Heart left ventricle (tissue), 16 donors: ENCODE measurements at places on chromosomes 1 and 21. TPM values are rescaled to one million over a fixed set of nuclear protein-coding genes. Genes with fewer than 3 reads are reported as not detected.

DNA sequence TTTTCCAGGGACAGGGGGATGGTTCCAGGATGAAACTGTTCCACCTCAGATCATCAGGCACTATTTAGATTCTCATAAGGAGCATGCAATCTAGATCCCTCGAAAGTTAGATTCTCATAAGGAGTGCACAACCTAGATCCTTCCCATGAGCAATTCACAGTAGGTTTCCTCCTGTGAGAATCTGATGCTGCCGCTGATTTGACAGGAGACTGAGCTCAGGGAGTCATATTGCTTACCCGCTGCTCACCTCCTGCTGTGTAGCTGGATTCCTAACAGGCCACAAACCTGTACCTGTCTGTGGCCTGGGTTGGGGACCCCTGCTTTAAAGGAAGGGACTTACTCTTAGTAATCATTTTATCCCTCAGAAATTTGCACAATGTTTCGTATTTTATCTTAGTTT lies 9.3 kb downstream of the CTH start:
- no peak overlapping the region for H3K4me3 ChIP-seq
- no peaks in the 10 kb centered on the region for H3K27me3 ChIP-seq
- H3K4me1 ChIP-seq: no peaks in the 10 kb centered on the region

- no peak overlapping the region for H3K4me3 ChIP-seq
- H3K4me1 ChIP-seq: no peaks in the 10 kb centered on the region
- DNase-seq: no peak
- H3K36me3 ChIP-seq: no peaks in the 10 kb centered on the region
- H3K27me3 ChIP-seq: no peaks in the 10 kb centered on the region
Observed at GRCh38 chr1:62904856-62905225, 120.9 kb downstream of the ATG4C start.

DNA sequence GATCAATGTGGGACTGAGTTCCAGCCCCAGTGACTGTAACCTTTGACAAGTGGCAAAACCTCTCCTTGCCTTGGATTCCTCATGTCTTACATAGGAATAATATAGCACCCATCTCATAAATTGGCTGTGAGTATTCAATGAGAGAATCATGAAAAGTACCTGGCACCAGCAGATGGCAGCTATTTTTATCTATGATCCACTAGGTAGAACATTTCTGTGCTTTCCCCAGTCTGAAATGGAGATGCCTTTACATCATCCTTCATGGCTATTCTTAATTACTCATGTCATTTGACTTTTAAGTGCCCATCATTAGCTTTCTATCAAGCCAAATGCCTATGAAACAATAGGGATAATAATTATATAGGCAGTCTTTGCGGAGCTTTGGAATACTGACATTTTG lies 130.1 kb downstream of the TGFB2 start:
- peak overlapping the region; percentile 49 for H3K27ac ChIP-seq
- no peak overlapping the region for H3K4me3 ChIP-seq
- no peaks in the 10 kb centered on the region for H3K36me3 ChIP-seq
- no peaks in the 10 kb centered on the region for H3K27me3 ChIP-seq
- H3K4me1 ChIP-seq: peaks cover 32% of the 10 kb centered on the region

DNA sequence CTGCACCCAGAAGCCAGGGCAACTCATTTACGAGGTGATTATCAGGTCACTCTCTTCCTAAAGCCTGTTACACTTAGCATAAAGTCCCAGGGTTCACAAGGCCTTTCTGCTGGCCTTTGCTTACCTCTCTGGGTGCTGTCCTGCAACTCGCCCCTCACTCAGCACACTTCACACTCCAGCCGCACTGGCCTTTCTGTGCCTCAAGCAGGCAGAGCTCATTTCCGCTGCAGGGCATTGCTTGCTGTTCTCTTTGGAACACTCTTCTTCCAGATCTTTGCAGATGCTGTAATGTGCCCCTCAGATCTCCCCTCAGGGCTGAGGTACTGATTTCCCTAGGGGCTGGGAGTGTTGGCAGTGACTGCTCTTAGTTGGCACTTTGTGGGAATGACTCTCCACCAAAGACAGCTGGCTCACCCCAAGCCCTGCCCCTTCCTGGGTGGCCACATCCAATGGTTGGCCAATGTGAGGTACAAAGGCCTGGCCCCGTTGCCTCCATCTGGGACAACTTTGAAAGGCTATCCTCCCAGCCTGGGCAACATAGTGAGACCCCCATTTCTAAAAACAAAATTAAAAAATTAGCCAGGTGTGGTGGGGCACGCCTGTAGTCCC lies 50.8 kb upstream of the SSBP3 start:
- no peaks in the 10 kb centered on the region for H3K36me3 ChIP-seq
- no peak overlapping the region for H3K27ac ChIP-seq
- H3K4me3 ChIP-seq: no peak overlapping the region
- no peaks in the 10 kb centered on the region for H3K4me1 ChIP-seq
- DNase-seq: no peak

DNA sequence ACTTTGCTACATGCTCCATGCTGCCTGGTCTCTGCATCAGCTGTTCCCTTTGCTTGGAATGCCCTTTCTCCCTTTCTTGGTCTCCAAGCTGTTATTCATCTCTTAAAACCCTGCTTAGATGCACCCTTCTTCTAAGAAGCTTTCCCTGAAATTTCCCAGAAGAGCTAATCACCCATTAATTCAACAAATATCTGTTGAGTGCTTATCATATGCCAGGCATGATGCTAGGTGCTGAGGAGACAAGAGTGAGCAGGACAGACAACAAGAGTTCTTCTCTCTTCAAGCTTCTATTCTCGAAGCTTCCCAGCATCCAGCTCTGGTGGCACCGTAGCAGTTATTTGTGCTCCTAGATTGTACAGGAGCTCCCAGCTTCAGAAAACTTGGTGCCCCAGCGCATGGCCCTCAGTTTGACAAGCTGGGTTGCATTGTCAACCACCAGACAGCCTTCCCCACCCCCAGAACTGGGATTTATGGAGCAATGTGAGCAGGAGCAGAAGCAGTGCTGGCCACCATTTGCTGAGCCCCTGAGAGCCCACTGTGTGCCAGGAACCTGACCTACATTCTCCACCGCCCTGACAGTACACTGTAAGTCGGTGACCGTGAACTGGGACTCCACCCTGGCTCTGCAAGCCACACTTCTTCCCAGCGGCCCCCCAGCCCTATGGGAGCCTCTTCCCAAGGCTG lies 68.0 kb upstream of the ACOT11 start:
- H3K27me3 ChIP-seq: no peaks in the 10 kb centered on the region
- DNase-seq: no peak
- no peaks in the 10 kb centered on the region for H3K36me3 ChIP-seq
- H3K4me3 ChIP-seq: no peak overlapping the region
- no peak overlapping the region for H3K27ac ChIP-seq

DNA sequence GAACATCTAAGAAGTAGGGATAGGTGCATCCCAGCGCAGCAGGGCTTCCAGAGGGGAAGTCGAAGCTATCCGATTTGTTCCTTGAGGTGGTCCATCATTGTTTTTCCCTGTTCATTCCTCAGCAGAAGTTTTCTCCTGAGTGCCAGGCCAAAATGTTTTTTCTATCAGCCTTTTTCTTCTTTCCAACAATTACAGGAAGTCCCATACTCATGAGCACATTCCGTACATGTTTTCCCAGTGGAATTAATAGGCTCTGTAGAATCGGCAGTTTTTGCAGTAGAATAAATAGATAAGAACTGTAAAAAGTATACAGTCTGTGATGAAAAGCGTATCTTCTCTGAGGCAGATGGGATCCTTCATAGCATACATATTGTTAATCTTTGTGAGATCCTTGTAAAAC lies 24.8 kb downstream of the CD101 start:
- no peak overlapping the region for H3K4me3 ChIP-seq
- H3K4me1 ChIP-seq: peaks cover 9% of the 10 kb centered on the region
- no peaks in the 10 kb centered on the region for H3K27me3 ChIP-seq
- no peaks in the 10 kb centered on the region for H3K36me3 ChIP-seq
- H3K27ac ChIP-seq: no peak overlapping the region

- DNase-seq: no peak
- no peak overlapping the region for H3K4me3 ChIP-seq
- no peak overlapping the region for H3K27ac ChIP-seq
- H3K4me1 ChIP-seq: no peaks in the 10 kb centered on the region
Observed at GRCh38 chr1:106875622-106876021, 180.9 kb upstream of the PRMT6 start.

CPT2 gene
- 14.7 TPM for polyA plus RNA-seq

LEFTY1 gene
- 0.65 TPM for polyA plus RNA-seq
